HT1080 (cell line): ENCODE measurements at places on chromosomes 13 and 19.
A peak's percentile ranks its signal among the peaks of the same experiment; 100 is the strongest.

DNA sequence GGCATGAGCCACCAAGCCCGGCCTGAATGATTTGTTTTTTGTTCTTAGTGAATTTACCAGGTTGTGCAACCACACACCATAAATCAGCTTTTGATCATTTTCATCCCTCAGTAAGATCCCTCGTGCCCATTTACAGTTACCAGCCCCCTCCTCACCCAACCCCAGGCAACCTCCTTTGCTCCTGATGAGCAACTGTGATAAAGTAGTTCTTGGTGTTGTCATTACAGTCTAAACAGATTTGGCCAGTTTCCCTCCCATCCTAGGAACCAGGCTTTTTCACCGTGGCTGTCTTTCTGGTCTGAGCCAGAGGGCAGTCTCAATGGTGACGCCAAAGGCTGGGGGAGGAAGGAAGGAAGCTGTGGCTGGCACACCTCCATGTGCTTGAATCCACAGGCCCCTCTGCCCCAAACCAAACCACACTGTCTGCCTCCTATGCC, 61.2 kb upstream of the WDFY2 start:
- peak; percentile 58 for DNase-seq

DNA sequence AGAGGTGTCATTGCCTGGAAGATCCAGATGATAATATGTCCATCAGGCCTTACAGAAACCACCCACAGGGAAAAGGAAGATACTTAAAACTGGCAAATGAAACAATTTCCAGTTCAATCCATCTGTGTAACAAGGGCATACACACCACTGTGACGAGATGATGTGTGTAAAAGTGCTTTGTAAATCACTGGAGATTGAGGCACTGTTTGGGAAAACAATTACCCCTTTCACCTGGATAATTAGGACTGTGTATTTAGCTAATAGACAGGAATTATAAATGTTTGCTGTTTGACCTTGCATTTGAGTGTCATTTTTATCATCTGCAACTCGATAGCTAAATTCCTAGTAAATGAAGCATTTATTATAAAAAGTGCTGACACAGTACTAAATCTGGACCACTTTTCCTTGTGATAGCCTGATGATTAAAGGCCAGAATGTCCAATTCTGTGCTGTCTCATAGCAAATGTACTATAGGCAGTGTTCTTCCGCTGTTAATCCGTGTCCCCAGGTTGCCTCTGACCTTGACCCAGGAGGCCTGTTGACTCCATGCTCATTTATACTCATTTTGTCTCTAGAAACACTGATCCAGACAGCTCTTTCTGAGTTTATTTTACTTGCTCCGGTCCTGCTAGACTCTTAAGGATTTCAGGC, 105.8 kb downstream of the LACC1 start:
- DNase-seq = no peak

GRCh38 chr19:38709119-38709518, 35.2 kb downstream of the CAPN12 start:
- no peak for DNase-seq

- peak; percentile 7 for DNase-seq
These were observed 279.2 kb upstream of the PRR20A start for GRCh38 chr13:56861476-56861875.

DNA sequence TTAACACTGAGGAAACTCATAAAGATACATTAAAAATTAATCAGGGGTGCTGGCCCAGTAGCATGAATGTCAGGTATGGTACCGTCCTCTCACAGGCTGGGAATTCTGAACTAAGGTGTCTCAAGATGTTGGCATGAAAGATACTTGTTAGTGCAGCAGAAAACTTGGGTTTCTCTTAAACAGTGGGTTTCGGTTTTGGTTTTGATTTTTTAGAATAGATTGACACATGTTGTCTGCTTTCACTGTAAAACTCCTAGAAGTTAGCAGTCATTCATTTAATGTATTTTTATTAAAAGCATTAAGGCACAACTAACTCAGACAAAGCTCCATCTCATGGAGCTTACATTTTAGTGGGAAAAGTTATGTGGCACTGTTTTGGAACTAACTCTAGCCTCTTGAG, 3.5 kb upstream of the OBI1 start:
- DNase-seq = no peak

GRCh38 chr19:4456476-4456842, 1.1 kb downstream of the UBXN6 start:
- DNase-seq = peak; percentile 35

GRCh38 chr13:113532156-113532806, 41.8 kb upstream of the DCUN1D2 start:
- DNase-seq = peak; percentile 38
